AG04449 (cell line): ENCODE measurements at places on chromosomes 11 and 22.

GRCh38 chr11:8016440-8016839 lies 29.3 kb downstream of the EIF3F start:
- DNase-seq, result no peak

DNA sequence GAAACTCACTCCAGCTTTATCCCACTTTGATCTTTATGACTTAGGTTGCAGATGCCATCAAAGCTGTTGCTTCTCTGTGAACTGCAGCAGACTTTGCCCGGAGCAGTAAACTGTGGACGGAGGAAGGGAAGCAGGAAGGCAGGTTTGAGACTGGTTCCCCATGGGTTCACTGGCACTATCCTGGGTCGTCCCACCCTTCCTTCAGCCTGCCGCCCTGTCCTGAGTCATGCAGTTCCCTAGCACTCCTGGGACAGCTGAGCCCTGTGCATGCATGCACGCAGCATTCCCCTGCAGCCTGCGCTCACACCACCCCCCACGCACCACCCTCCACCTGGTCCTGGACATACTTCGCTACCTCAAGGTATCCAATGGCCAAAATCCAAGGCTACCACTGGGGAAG lies 23.5 kb upstream of the P2RY2 start:
- DNase-seq, result no peak

DNA sequence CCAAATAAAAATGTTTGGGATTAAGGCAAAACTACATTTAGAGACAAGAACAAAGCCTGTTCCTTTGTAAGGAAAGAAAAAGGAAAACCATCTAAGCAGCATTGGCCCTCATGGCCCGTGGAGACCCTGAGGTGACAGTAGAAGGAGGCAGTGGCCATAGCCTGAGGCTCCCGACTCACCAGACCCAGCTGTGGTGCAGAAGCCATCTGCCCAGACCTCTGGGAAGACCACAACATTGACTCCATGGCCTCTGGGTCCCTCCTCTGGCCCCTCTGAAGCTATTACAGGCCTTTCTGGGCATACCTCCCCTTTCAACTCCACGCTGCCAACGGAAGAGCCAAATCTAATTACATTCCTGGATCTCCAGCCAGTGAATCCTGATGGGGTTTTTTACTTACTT lies 6.4 kb downstream of the PRAME start:
- no peak for DNase-seq

DNA sequence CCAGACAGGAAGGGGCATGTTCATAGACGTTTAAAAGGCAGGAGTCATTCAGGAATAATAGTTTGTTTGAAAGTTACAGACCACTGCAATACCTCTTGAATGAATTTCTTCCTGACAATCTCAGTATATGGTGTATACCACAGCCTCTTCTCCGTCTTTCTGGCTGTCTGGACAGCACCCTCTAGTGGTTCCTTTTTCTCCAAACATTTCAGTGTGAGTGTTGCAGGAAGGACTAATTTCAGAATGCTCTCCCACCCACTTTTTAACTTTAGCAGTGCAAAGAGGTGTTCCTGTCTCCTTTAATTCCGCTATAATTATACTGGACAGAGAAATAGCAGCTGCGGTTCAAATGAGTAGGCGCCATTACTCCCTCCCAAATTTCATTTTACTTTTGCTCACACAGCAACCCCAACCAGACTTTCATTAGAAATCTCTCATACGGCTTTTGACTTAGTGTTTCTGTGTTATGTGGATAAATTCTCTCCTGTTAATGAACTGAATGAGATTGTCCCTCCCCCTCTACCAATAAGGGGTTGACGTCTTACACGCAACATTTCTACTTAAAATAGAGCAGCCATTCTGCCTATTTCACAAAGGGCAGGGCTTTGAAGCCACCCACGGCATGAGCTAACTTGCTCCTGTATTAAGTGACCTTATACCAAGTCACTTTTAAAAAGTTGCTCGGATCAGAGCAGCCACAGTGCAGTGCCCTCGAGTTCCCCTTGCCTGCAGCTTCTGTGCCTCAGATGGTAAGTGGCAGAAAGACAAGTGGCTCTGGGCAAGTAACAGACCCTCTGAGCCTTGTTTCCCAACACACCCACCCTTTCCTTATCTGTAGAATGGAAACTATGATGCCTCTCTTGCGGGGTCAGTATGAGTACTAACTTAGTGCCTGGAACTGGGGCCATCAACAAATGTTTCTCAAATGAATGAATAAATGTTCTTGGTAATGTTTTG lies 368.6 kb downstream of the OPCML start:
- DNase-seq, result peak; percentile 17

DNA sequence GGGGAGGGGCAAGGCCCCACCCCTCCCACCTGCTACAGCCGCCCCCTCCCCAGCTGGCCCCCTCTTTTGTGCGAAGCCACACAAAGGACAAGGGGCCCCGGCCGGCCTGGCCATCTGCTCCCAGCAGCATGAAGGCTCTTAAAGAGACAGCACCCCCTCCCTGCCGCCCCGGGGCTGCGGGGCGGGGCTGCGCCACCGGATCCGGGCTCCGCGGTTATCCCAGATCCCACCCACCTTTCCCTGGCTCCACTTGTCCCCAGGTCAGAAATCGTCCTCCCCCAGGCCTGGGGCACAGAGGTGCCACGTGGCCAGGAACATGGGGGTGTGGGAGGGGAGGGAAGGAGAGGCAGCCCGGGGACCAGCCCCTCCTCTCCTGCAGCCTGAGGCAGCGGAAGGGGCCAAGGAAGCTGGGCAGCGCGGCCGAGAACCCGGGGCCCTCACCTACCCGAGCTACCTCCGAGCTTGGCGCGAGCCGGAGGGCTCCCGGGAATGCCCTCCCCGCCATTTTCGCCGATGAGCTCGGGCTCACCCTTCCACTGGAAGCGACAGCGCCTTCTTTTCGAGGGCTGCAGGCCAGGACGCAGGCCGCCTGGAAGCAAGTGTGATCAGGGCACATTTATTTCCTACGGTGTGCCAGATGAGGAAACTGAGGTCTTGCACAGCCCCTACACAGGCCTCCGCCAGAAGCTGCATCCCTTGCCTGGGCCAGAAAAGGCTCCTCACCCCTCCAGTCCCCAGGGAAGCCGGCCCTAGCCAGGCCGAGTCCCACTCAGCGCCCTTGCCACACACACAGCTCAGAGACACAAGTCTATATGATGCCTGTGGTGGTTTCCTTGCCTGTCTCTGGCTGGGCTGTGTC lies 2.5 kb upstream of the RCOR2 start:
- DNase-seq, result no peak

GRCh38 chr11:114773541-114774338 lies 95.4 kb downstream of the NXPE2 start:
- DNase-seq, result no peak

- no peak for DNase-seq
These were observed 54.0 kb downstream of the UVRAG start for GRCh38 chr11:75868990-75869389.

- DNase-seq, result no peak
These were observed 2.8 kb upstream of the APOC3 start for GRCh38 chr11:116826751-116827431.

GRCh38 chr22:36196254-36197064 lies 5.2 kb downstream of the APOL4 start:
- no peak for DNase-seq

DNA sequence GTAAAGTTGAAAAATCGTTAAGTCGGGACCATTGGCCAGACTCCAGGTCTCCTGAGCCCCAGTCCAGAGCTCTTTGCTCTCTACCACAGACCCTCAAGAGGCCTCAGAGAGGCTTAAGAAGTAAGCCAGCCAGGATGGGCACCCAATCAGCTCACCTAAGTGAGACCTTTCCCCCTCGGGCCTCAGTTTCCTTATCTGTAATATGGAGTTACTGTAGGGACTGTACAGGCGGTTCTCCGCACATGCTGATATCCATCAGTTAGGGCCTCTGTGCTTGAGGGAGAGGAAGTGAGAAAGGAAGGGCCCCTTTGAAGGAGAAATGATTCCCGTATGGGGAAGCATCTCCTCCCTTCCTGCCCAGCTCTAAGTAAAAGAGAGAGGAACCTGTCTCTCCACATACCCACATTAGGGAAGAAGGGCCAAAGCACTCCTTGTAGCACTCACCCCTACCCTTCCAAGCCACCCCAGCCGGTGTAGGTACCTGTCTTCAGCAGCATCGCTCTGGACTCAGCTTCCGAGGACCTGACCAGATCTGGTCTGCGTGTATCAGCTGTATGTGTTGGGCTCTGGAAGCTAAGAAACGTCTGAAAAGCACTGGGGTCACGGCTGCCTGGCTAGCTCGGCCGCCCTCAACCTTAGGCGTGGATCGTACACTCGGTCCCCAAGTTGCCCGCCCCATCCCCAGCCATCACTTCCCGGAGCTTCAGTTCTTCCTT lies 653 bp downstream of the NAGA start:
- DNase-seq, result no peak
